ENCODE measurements at places on chromosomes 1 and 21.

- no peak for DNase-seq
These were observed 23.4 kb downstream of the PDPN start for GRCh38 chr1:13607002-13607401.

GRCh38 chr1:246428542-246429308, 78.4 kb downstream of the SMYD3 start:
- DNase-seq, result no peak

DNA sequence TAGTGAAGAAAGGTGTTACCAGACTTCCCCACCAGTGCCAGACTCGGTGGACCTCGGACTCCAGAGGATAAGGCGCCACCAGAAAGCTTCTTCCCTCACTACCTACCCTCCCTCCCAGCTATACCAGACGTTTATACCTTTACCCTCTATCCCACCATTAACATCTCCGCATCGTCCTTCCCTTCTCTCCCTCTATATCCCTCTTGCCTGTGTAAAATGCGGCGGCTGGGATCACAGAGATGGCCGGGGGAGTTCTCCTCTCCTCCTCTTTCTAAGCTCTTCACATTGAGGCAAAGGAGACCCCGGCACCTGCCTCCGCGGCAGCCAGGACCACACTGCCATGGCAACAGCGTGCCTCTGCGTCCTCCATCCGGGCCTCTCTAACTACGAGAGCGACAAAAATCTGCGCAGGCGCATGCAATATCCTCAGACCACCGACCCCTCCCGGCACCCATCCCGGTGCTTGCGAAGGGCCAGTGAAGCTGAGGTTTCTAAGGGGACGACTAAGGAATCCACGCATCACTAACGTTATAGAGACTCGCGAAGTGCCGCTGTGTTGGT, at the start of gene CCDC181:
Gene CCDC181, minus strand, starts transcription at position 394 of the 561 bp plus-strand sequence. CDS start 2,547 bp downstream, outside the sequence.
- no peak for DNase-seq

DNA sequence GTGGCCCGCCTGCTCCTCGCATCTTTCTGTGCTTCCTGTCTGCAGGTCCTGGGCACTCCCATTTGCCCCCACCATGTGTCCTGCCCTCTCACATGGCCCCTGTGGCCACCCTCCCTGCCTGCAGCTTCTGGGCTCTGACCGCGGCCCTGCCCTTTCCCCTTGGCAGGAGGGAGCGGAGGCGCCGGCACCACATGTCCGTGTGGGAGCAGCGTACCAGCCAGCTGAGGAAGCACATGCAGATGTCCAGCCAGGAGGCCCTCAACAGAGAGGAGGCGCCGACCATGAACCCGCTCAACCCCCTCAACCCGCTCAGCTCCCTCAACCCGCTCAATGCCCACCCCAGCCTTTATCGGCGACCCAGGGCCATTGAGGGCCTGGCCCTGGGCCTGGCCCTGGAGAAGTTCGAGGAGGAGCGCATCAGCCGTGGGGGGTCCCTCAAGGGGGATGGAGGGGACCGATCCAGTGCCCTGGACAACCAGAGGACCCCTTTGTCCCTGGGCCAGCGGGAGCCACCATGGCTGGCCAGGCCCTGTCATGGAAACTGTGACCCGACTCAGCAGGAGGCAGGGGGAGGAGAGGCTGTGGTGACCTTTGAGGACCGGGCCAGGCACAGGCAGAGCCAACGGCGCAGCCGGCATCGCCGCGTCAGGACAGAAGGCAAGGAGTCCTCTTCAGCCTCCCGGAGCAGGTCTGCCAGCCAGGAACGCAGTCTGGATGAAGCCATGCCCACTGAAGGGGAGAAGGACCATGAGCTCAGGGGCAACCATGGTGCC, 249.1 kb downstream of the CACNA1E start:
- DNase-seq, result no peak

- DNase-seq, result no peak
These were observed 6.7 kb downstream of the PDE9A start for GRCh38 chr21:42660118-42660470.

DNA sequence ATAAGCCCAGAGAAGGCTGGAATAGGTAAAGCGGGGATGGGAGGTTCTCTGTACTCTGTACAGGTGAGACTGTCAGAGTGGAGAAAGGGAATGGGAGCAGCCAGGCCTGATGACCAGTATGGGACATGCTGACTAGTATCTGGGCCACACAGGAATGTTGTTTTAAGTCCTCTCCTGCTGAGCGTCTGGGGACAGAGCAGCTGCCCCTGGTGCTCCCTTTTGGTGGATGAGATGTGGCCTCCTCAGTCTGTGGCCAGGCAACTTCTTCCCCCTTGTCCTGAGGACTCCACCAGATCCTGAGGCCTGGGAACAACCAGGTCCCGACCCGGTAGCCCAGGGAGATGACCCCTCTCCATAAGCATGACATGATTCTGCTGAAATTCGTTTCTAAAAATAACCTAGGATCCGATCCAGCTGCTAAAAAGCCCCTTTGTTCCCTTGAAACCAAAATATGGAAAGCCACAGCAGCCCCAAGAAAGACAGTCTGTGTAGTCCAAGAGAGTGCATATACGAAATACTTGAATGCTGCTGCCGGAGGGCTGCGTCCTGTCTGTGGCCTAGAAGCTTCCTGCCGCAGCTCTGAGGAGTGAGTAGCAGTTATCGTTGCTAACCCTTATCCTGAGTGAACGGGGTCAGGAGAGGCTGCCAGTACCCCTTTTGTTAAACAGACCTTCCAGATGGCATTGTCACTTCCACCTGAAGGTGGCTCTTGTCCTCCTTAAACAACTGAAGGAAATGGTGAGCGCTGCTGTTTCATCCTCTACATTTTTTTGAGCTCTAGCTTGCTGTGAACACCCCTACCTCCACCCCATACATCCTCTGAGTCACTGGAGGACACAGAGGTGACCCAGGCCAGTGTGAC, 47.1 kb downstream of the ATP2B4 start:
- peak; percentile 46 for DNase-seq

DNA sequence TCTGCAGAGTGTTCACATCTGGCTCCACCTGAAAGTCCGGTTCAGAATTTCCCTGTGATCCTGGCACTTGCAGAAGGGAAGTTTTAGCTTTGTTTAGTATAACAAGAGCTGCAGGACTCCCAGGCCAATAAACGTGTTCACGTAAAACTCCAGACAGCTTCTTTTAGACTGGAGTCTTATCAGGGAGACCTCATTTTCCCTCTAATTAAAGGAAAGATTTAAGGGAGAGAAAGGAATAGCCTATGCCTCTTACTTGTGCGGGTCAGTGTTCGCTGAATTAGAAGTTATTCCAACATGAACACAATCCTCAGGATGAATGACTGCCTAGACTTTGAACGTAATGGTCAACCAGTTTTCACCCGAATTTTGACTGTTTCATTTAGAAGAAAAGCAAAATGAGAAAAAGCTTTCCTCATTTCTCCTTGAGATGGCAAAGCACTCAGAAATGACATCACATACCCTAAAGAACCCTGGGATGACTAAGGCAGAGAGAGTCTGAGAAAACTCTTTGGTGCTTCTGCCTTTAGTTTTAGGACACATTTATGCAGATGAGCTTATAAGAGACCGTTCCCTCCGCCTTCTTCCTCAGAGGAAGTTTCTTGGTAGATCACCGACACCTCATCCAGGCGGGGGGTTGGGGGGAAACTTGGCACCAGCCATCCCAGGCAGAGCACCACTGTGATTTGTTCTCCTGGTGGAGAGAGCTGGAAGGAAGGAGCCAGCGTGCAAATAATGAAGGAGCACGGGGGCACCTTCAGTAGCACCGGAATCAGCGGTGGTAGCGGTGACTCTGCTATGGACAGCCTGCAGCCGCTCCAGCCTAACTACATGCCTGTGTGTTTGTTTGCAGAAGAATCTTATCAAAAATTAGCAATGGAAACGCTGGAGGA, 202.1 kb upstream of the SGIP1 start:
- peak; percentile 32 for DNase-seq

DNA sequence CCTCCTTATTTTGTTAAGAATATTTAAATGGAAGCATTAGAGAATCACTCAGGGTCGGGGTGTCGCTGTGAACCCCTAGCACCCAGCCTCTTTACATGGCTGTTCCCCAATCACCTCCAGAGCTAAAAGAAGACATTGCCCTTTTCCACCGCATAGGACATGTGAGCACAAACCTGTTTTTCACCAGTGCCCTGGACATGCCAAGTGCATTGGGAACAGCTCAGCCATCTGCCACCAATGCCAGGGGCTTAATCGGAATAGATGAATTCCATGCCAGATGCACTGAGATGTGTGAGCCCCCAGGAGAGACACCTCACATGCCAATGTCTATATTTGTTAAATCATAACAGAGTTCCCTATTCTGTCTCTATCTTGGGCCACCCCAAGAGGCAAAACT, 33.3 kb downstream of the EIF2D start:
- no peak for DNase-seq

- DNase-seq, result no peak
These were observed 9.4 kb downstream of the CFHR4 start for GRCh38 chr1:196897158-196897828.

GRCh38 chr21:44510508-44511218, 29.3 kb downstream of the KRTAP10-1 start:
- no peak for DNase-seq

- no peak for DNase-seq
These were observed 874 bp downstream of the FAAP20 start for GRCh38 chr1:2193514-2194281.

DNA sequence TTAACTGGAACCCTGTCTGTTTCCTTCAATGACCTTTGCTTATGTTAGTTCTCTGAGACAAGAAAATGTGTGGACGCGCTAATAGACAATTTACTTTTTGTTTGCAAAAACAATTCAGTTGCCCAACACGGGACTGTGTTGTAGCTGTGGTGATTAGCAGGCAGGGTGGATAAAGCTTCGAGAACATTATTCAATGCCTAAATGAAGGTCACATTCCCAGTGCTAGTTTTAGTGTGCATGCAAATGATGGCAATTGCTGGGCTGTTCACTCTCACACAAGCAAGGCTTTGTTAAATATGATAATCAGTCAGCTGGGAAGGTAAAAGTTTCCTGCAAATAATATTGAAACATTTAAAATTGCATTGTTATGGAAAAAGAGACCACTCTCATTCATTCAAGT, 188.4 kb downstream of the BACH1 start:
- DNase-seq, result no peak

DNA sequence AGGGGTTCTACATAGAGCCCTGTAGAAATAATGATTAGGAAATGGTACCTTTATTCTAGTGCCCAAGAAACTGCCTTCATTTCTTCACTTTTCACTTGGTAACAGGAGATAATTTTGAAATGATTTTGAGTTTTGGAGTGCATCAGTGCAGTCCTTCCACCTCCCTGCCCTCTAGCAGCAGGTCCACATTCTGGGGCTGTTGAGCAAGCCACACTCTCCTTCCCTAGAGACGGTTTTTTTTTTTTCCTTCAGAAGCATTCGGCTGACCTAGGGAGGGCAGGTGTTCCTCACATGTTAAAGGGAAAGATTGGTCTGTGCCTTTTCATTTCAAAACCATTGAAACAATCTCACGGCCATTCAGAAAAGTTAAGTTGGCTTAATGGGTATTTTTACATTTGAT, 39.8 kb downstream of the SLC37A1 start:
- DNase-seq, result no peak

DNA sequence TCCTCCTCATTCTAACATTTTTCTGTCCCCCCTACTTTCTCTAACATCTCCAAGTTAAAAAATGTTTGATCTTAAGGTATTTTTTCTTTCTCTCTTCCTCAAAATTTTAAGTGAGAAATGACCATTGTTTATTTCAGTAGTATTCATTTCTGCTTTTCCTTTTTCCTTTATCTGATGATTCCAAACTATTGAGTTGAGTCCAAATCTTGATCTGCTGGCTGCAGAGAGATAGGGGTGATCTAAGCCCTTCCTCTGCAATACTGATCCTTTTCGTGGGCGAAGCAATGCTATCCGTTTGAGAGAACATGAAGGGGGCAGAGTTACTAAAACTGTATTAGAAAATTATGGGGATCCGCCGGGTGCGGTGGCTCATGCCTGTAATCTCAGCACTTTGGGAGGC, 516 bp upstream of the NMNAT2 start:
- DNase-seq, result no peak

GRCh38 chr1:111943066-111943465, 46.4 kb downstream of the KCND3 start:
- DNase-seq, result no peak

- DNase-seq, result no peak
These were observed 10.8 kb downstream of the UBASH3A start for GRCh38 chr21:42414553-42414927.

DNA sequence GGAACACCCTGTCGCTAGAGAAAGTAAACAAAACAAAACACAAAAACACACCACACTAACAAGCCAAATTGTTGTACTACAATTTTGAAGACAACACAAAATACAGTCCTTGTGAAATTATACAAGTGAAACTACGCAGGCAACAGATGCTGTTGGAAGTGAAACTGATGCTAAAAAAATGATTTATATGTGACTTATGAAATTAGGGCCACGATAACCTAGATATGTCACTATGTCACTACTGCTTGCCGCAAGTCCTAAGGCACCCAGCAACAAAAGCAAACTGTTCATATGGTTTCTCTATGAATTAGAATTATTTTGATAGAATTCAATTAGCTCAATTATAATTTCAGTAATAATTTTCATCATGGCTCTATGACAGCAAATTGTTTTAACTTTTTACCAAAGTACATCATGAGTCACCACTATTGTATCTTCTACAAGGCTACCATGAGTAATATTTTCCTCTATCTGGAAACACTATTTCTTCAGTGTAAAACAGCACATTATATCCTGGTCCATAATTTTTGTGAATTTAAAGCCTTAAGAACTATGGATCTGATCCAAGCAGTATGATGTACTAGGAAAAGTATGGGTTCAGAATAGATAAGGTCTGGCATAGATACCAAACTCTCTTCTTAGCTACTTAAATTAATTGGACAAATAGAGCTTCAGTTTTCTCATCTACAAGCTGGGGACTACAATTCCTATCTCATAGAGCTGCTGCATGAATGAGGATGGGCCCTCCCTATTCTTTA, 216.3 kb downstream of the COL11A1 start:
- no peak for DNase-seq

DNA sequence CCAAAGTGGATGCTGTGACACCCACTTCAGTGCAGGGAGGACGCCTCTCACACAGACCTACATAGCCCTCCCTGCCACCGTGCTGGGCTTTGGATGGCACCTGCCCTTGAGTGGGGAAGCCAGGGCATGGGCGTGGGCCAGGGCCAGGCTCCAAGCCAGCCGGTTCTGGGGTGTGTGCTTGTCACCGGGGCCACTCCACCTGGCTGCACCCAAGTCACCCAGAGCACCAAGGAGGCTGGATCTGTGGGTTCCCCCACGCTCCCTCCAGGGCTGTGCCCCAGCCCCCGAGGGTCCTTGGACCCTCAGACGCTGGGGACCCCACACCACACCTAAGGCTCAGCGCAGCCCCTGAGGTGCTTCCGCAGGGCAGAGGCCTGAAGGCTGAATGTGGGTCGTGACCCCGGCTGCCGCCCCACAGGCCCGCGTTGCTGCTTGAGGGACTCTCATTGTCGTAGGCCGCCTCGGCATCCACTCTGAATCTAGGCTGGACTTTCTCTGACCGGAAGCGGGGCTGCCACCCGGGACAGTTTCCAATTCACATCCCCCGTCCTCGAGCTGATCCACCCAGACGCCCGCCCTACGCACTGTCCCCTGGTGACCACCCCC, 1.5 kb downstream of the MXRA8 start:
- no peak for DNase-seq

DNA sequence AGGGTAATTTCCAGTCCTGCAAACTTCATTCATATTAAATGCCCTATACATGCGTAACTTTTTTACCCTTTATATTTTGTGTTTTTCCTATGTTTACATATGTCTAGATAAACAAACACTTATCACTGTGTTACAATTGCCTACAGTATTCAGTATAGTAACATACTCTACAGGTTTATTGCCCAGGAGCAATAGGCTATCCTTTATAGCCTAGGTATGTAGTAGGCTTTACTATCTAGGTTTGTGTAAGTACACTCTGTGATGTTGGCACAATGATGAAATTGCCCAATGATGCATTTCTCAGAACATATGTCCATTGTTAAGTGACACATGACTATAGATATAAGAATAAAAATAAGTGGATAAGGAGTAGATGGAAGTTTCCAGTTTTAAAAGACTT, 345.5 kb upstream of the C1orf87 start:
- DNase-seq, result no peak
